ENCODE measurements at places on chromosomes 7 and 10. TPM values are rescaled to one million over a fixed set of nuclear protein-coding genes. Genes with fewer than 3 reads are reported as not detected.

HOXA4 gene
- total RNA-seq: 0.98 TPM

KCNK18 gene
- total RNA-seq: not detected

PDE6C gene
- not detected for total RNA-seq

STOX1 gene
- total RNA-seq: 2.5 TPM

AOC1 gene
- not detected for total RNA-seq

DEPP1 gene
- 155 TPM for total RNA-seq

LRRC17 gene
- 2.9 TPM for total RNA-seq

HTR7 gene
- total RNA-seq: 0.74 TPM

MEOX2 gene
- 1.7 TPM for total RNA-seq

DNA sequence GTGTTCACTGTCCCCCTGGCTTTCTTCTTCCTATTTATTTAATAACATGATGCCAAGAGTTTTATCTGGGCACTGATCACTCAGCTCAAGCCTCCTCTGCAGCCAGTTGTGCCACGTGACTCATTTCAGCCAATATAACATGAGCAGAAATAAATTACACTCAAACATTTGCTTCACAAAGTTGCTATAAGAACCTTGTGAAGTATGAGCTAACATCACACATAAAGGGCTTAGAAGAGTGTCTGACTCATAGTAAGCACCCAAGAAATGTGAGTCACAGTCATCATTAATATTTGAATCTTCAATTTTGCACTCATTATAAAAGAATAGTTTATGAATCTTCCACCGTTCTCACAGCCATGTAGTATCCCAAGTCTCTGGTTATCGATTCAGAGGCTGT lies 414.6 kb upstream of the NPVF start:
- no peak for DNase-seq

DNA sequence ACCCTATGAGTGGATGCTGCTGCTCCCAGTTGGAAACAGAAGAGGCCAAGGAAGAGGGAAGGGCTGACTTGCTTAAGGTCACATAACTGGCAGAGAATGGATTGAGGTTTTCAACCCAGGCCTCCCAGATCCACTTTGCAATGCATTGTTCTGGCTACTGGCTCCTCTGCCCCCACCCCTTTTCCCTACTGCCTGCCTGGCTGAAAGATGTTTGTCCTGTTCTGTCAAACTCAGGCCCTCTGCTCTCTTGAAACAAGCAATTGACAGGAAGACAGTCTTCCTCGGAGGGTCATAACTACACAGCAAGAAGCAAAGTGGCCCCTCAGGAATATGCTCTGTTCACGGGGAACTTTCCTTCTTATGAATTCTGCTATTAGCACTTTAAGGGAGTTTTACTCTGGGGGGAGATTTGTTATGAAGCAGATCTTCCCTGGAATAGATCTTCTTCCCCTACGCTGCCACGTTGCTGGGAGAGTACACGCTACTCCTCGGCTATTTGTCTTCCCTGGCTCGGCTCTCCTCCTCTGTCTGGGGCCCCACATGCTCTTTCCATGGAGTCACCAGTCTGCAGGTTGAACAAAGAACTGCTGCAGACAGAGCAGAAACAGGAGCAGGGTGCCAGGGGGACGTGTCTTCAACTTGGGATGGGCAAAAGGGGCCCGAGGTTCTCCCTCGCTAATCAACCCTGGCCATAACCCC lies 436.1 kb downstream of the TYW1 start:
- DNase-seq: no peak

DNA sequence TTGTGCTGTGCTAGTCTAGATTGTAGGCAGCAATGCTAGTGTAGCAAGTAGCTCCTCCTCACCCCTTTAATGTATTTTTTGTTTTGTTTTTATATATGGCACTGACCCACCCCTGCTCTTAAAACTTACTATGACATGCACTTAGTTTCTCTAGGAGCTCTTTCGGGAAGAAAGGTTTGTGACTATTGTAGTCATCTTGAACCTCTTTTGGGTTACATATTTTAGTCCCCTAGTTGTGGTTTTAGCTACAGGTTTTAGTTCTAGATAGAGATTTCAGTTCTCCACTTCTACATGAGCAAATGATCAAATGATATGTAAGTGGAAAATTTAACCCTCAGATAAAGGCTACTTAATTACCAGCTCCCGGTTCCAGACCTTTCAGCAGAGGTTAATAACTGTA lies 14.9 kb downstream of the MINPP1 start:
- DNase-seq: no peak

DNA sequence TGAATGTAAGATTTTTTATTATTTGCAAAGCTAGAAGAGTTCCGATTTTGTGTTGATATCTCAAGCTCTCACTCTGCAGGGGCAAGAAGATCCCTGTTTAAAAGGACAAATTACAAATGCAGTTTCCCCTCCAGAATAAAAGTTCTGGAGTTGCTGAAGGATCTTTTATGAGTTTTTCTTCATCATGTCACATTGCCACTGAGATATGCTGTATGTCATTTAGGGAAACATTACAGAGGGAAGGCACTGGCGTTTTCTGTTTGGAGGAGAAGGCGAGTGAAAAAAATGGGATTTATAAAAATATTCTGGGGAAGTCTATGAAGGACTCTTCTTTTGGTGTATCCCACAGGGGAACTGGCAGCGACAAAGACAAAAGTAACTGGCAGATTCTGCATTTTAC lies 57.4 kb downstream of the POU6F2 start:
- no peak for DNase-seq

GRCh38 chr10:7672341-7673134 lies 5.8 kb upstream of the ITIH5 start:
- DNase-seq: no peak

- DNase-seq: no peak
Measured at GRCh38 chr10:74177140-74177677, 26.2 kb downstream of the ADK start.

- no peak for DNase-seq
Measured at GRCh38 chr7:15085366-15085765, 182.8 kb upstream of the DGKB start.

GRCh38 chr7:35495844-35496243 lies 199.1 kb downstream of the HERPUD2 start:
- DNase-seq: no peak

DNA sequence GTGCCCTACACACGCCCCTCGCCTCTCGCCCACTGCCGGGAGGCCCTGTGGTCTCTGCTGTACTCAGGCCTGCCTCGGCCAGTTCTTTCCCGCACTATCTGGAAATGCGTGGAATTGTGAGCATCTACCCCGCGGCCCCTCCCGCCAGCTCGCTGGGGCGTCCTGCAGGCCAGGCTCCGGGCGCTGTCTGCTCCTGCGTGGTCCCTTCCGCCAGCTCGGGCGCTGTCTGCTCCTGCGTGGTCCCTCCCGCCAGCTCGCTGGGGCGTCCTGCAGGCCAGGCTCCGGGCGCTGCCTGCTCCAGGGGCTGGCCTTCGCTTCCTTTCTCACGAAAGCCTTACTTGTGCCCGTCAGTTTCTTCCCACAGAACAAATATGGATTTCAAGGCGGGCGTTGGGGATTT lies 14.9 kb downstream of the GET4 start:
- DNase-seq: no peak

- no peak for DNase-seq
Measured at GRCh38 chr10:9900751-9901150, 1116.9 kb upstream of the CELF2 start.

GRCh38 chr10:30384051-30384674 lies 35.1 kb upstream of the MTPAP start:
- no peak for DNase-seq

DNA sequence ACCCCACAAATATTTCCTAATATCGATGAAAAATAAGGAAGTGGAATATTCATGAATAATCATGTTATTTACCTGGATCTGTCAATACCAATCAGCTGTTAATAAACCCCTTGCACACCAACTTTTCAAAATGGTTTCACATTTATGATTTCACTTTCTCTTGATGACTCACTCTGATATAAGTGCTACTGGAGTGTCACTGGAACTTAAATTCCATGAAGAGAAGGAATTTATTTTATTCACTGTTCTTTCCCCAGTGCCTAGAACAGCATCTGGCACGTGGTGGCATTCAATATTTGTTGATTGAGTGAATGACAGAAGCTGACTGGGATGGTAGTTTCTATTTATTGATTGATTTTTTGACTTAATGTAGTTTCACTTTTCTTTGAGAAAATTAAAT lies 3.5 kb upstream of the ENO4 start:
- DNase-seq: no peak

- DNase-seq: peak; percentile 20
Measured at GRCh38 chr10:117830205-117830604, 216.5 kb downstream of the RAB11FIP2 start.

GRCh38 chr10:21095494-21096055 lies 198.5 kb upstream of the NEBL start:
- no peak for DNase-seq

GRCh38 chr10:36802490-36803153 lies 322.8 kb upstream of the ANKRD30A start:
- DNase-seq: no peak

DNA sequence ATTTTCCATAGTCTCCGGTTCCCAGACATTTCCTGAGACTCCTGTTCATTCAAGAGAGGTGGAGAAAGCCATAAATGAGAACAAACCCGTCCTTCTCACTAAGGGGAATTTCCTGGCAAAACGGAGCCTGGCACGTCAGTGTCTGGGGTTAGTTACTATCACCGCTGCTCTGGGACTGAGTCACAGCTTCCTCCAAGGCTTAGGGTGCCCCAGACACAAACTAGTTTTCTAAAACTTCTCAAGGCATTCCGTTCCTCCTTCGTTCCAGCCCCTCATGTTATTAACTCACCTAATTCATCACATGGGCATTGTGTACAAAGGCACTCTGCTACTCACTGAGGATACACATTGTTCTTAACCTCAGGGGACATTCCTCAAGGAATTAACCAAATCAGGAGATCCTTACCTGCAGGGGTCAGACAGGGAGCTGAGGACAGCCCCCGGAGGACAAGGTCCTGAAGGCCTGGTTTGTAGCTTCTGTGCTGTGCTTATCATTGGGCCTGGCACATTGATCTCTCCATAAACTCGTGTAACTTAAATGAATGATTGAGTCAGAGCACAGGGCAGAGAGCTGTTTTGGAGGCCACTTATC lies 103.0 kb upstream of the KLF6 start:
- no peak for DNase-seq
